Smooth muscle cell of the brain vasculature (primary cell): ENCODE measurements at places on chromosomes 16 and 17.

DNA sequence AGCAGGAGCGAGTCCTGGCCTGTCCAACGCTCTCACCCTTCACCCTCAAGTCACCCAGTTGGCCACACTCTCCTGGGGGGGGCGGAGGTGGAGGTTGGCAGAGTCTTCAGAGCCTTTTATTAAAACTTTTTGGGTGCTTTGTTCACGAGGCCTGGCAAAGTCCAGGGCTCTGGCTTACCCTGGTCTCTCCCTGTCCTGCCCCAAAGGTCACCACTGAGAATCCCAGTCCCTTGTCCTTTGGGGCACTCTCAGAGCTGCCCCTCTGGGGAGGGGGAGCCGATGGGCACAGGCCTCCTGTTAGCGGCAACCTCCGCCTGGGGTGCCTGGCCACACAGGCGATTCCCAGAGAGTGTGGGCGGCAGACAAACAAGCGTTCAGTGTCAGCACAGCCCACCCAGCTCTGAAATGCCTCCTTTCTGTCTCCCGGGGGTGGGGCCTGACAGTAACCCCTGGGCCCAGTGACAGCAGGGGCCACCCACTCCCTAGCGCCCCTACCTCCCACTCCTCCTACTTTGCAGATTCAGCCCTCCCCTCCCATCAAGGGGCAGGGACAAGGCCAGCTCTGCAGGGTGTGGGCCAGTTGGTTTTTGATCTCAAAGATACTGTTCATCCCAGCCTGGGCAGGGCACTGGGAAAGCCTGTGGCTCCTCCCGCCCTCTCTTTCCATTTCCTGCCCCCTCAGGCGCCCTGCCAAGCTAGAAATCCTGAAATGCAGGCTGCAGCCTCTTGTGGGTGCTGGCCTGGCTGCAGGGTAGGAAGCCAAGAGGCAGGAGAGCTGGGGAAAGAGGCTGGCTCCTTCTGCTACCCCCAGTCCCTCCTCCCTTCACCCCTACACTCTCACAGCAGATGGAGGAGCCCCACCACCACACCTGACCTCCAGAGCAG lies 36.6 kb upstream of the EMP2 start:
- DNase-seq: no peak

DNA sequence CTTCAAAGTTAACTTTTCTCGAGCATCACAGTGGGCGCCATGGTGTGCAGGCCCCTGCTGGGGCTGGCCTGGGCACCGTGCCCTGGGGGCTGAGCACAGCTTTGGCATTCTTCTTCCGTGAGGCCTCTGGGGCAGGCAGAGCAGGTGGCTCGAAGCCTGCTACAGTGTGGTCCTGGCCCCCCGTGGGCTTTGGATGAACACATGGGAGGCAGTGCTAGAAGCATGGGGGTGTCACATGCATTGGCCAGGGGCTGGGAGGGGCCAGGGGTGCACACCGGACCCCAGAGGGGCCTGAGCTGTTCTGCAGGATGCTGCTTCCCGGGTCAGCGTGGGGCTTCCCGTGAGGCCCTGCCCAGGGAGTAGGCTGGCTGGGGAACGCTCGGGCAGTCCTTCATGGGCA lies 12.1 kb upstream of the C16orf74 start:
- no peak for DNase-seq

DNA sequence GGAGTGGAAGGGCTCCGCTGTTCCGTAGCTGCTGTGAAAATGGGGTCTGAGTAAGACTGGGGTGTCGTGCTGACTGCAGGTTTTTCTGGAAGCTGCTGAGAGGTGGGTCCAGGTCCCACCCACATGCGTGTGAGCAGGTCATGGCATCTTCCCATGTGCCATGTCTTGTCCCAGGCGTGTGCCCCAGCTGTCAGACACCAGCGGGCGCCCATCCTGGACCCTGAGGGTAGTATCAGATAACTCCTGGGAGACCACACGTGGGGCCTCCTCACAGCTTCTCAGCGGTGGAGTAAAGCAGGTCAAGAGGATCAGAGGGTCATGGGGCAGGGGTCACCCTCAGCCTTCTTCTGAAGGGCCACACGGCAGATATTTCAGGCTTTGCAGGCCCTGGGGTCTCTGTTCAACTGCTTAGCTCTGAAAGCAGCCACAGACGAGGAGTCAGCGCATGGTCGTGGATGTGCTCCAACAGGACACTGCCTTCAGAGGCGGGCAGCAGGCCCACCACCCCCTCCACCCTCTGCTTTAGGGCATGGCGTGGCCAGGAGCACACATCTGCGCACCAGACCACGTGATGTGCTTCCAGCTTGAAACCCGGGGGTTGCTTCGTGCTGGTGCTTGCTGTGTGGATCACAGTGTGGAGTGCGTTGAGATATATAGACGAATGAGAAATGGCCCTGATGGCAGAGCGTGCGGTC lies 68.7 kb downstream of the BANP start:
- DNase-seq: no peak

- DNase-seq: no peak
Observed at GRCh38 chr16:1494711-1495110, 1.6 kb downstream of the TELO2 start.

- DNase-seq: peak; percentile 72
Observed at GRCh38 chr16:48499923-48500381, 110.0 kb downstream of the N4BP1 start.

DNA sequence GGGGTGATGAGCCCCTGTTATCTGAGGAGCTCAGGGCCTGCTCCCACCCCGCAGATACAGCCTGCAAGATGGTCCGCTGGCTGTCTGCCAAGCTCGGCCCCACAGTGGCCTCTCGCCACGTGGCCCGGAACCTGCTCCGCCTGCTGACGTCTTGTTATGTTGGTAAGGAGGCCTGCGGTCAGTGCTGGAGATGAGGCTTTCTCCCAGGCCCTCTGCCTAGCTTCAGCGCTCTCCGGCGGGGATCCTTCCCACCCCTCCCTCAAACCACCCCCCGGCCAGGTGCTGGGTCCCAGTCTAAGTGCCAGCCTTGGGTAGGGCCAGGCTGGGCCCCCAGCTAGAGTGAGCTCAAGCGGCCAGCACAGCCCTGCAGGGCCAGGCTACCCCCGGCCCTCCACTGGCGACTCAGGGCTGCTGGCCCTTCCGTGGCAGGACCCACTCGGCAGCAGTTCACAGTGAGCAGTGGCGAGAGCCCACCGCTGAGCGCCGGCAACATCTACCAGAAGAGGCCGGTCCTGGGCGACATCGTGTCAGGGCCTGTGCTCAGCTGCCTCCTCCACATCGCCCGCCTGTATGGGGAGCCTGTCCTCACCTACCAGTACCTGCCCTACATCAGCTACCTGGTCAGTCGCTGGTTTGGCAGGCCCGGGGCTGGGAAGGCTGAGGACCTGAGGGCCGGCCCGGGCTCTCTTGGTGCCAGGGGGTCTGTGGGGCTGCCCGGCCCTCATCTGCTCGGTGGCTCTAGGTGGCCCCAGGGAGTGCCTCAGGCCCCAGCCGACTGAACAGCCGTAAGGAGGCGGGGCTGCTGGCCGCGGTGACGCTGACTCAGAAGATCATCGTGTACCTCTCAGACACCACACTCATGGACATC lies 6.1 kb downstream of the WDR81 start:
- no peak for DNase-seq

GRCh38 chr17:7883781-7884386 lies 4.7 kb upstream of the CHD3 start:
- no peak for DNase-seq

DNA sequence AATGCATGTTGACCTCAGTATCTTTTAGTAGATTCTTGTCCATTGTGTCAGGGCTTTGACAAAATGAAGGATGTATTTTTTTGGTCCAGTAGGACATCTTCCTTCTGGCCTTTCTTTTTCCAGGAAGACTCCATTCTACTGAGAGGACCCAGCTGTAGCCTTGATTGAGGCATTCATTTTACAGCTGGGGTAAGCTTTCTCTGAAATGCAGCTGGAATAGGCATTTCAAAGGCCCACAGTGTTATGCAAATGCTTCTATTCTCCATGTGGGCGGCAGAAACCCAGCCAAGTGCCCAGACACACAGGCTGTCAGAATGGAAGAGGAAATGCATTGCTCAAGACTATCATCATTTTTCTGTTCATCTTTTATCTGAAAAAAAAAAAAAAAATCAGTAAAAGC lies 629.0 kb upstream of the CDH8 start:
- no peak for DNase-seq

- DNase-seq: no peak
Observed at GRCh38 chr17:71601894-71602504, 518.8 kb upstream of the SOX9 start.

DNA sequence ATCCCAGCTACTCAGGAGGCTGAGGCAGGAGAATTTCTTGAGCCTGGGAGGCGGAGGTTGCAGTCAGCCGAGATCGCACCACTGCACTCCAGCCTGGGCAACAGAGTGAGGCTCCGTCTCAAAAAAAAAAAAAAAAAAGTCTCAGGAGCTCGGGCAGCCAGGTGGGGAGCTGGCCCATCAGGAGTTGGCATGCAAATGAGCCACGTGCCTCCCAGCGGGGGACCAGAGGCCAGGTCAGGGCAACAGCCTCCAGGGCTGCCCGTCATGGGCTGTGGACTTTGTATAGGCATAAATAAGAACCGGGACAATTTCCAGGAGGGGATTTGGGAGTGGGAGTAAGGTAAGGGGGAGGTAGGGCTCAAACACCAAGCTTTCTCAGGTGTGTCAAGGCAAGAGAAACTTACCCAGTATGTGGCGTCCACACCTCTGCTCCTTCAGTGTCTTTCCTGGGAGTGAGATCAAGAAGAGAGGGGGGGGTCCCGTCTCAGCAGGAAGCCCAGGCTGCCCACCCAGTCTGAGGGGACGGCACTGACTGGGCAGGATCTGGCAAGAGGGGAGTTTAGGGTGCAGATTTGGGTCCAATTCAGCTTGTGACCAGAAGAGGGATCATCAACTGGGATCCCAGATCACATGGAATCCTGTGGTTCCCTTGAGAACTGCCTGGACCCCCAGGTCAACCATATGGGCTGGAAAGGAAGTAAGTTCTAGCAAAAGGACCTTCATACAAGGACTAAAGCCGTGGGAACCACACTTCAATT lies 22.3 kb upstream of the G6PC1 start:
- no peak for DNase-seq

DNA sequence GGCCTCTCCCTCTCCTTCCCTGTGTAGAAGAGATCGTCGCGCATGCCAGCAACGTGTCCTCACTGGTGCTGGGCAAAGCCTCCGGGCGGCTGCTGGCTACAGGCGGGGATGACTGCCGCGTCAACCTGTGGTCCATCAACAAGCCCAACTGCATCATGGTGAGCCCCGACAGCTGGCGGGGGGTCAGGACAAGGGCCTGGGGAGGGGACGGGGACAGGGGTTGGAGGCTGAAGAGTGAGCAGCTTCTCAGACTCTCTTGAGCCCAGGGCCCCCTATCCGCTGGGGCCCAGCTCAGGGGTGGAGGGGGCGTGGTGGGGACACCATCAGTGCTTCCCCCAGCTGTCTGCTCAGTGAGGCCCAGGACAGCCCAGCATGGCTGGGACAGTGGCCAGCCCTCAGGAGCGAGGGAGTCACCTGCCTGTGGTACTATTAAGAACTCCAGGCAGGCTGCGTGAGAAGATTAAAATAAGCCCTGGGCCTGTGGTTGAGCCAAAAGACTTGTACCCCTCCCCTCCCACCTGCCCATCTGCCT lies 6.2 kb downstream of the KATNB1 start:
- DNase-seq: no peak

GRCh38 chr17:74305865-74306654 lies 20.0 kb upstream of the KIF19 start:
- no peak for DNase-seq

DNA sequence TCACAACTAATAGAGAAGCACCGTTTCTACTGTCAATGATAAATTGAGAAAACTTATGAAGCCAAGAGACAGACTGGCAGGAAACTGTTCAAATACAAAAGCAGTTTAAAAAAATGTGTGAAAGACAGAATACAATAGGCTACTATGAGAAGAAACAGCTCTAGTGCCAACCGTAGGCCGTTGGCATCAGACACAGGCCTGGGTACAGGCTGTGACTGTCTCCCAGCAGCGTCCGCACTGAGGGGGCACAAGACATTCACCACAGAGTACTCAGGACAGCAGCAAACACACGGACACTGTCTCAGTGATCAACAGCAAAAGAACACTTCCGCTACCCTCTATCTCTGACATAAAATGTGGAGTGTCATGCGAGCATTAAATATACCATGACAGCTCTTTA lies 7.8 kb upstream of the C1QBP start:
- DNase-seq: no peak

- no peak for DNase-seq
Observed at GRCh38 chr17:46771561-46772474, 46.7 kb downstream of the WNT3 start.

DNA sequence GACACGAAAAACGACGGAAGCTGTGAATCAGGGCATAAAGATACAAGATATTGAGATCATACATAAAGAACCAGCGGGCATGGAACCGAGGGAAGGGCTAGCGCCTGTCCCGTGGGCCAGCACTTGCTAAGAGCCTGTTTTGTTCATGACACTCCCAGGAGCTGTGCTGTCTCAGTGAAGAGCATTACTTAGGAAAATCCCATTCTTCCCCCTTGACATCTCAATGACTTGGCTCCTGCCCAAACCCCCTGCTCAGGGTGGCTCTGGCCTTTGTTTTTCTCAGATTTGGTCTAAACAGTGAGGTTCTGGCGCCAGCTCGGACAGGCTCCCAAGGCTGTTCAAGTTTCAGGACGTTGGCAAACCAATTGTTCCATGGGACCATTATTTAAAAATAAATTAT lies 79.1 kb upstream of the SEC14L1 start:
- no peak for DNase-seq

GRCh38 chr16:3950343-3951193 lies 70.1 kb upstream of the CREBBP start:
- DNase-seq: no peak

- no peak for DNase-seq
Observed at GRCh38 chr16:50395763-50396710, 27.2 kb upstream of the BRD7 start.

DNA sequence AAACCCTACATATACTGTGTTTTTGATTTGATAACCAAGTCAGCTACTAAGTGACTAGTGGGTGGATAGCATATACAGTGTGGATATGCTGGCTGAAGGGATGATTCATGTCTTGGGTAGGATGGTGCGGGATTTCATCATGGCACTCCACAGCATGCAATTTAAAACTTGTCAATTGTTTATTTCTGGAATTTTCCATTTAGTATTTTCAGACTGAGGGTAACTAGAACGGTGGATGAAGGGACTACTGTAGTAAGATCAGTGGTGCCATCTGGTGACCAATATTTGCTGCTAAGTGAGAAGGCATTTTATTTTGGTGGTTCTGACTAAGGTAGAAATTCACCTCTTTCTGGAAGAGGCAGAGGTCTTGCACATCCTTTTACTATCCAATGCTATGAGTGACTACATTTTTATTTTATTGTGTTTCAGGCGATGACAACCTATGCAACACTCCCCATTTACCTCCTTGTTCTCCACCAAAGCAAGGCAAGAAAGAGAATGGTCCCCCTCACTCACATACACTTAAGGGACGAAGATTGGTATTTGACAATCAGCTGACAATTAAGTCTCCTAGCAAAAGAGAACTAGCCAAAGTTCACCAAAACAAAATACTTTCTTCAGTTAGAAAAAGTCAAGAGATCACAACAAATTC lies 3.1 kb downstream of the CDC6 start:
- no peak for DNase-seq

- DNase-seq: no peak
Observed at GRCh38 chr16:31010585-31011325, at the start of gene STX1B. TSS of gene STX1B (minus strand) at chr16:31010638. CDS start at chr16:31010396, 242 bp downstream.
